CD4-positive, alpha-beta T cell treated with Interferon alpha-2 for 1 hour (primary cell): ENCODE measurements at places on chromosomes 2 and 18.

DNA sequence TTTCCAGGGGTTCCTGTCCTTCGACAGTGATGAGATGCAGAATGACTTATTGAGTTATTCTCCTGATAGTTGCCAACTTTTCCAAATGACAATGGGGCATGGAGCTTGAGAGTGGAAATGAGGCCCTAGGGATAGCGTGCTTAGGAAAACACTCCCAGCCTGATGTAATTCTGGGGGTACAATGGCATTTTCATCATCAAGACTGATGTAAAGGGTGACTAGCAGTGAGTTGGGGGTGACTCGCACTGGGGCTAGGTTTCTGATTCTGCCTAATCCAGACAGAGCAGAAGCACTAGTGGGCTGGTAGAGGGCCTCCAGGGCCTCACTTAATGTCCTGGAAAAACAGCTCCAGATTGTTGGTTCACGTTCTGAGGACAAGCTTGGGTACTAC, 34.0 kb upstream of the IL37 start:
- DNase-seq = no peak

- DNase-seq = no peak
Measured at GRCh38 chr18:63928331-63928730, 20.6 kb downstream of the SERPINB10 start.

- DNase-seq = no peak
Measured at GRCh38 chr2:29443151-29443550, 327.9 kb downstream of the CLIP4 start.

DNA sequence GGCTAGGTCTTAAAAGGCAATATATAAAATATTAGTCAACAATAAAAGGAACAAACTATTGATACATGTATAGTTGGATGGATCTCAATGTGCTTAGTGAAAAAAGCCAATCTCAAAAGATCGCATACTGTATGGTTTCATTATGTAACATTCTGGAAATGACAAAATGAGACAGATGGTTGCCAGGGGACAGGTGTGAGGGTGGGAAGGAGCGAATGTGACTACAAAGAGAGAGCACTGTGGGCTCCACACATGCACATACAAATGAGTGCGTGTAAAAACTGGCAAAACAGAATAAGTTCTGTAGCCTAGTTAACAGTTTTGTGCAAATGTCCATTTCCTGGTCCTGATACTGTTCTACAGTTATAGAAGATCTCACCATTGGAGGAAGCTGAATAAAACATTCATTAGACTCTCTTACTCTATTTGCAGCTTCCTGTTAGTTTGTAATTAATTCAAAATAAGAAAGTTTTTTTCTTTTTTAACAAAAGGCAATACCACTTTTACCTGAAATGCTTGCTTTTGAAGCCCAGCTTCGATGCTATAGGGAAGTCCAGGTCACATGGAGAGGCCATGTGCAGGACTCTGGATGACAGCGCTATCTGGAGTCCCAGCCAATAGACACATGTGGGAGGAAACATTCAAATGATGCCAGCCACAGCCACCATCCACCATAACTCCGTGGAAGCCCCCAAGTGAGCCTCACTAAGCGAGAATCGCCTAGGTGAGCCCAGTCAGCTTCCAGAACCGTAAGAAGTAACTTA, 21.0 kb upstream of the C2orf80 start:
- no peak for DNase-seq

DNA sequence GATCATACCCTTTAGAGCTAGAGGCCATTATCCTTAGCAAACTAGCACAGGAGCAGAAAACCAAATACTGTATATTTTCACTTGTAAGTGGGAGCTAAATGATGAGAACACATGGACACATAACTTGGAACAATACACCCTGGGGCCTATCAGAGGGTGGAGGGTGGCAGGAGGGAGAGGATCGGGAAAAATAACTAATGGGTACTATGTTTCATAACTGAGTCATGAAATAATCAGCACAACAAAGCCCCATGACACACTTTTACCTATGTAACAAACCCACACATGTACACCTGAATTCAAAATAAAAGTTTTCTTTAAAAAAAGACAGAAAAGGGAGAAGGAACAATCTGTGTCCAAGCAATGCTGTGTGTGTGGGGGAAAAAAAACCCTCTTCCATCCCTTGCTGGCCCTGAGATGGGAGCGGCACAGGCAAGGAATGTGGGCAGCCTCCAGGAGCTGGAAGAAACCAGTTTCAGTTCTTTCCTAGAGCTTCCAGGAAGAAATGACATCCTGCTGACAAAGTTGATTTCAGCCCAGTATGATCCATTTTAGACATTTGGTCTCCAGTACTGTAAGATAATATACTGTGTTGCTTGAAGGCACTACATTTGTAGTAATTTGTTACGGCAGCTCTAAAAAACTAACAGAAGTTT, 458.7 kb upstream of the CNTNAP5 start:
- DNase-seq = no peak

DNA sequence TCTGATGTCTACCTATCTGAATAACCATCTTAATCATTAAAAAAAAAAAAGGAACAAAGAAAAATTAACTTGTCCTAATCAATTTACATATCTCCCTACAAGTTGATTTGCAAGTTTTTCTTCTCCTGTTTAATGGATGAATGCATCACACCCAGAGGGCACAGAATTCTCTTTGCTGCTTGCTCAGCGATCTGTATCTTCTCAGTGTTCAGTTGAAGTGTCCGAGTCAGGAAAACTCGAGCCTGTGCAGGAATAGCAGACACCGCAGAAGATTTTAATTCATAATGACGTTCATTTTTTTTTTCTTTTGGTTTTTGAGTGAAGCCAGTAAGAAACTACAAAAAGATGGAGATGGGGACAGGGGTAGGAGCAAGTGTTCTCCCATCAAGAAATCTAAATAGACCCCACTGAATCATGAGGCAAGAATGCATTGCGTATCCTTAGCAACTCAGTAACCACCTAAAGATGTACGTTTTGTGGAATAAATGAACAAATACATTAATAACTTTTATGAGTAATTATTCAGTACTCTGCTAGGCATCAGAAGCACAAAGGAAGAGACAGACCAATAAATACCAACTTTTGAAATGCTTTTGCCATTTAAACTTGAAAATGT, 675.5 kb downstream of the LRP1B start:
- no peak for DNase-seq

- DNase-seq = no peak
Measured at GRCh38 chr2:45891719-45892424, 240.4 kb downstream of the PRKCE start.

DNA sequence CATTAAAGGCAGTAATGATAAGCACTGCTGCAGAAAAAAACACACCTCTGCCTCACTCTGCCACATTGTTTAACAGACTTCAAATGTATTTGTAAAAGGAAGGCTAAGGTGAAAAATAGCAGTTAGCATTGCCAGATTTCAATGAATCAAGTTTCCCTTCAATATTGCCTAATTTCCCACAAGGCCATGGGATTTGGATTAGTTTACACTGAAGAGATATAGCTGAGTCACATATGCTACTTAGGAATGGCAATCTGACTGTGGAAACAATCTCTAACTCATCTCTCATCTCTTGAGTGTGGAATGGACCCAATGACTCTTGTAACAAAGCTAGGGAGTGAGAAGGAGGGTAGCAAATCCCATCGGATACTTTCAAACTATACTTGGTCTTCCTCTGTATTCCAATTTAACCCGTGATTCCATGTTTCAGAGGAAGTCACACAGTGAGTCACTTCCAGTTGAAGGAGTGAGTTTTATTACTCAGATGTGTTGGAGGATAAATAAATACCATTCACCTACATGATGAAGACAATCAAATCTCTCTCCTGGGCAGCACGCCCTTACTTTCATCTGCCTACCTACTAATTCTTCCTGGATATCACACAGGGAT, 5.1 kb downstream of the B4GALT6 start:
- no peak for DNase-seq
